ENCODE measurements at places on chromosomes 7 and 10.

DNA sequence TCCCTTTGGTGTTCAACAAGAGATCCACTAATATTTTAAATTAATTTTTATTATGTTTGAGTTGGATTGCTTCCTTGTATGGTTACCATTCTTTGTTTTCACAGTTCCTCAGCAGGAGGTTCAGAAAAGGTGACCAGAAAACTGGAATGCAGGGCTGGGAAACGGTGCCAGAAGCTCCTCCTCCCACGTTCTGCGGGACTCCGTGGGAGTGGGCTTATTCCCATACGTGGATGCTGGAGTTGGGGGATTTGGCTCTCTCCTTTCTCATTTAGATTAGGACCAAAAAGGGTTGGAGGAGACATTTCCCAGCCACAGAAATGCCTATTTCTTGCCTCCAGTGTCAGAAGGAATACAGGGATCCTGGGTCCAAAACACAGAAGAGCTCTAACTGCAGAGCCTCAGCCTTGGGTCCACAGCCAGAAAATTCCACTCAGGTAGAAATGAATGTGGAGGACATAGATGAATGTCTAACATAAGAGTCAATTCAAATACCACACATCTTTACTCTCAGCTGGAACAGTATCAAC lies 56.0 kb downstream of the SORBS1 start:
- DNase-seq = no peak

DNA sequence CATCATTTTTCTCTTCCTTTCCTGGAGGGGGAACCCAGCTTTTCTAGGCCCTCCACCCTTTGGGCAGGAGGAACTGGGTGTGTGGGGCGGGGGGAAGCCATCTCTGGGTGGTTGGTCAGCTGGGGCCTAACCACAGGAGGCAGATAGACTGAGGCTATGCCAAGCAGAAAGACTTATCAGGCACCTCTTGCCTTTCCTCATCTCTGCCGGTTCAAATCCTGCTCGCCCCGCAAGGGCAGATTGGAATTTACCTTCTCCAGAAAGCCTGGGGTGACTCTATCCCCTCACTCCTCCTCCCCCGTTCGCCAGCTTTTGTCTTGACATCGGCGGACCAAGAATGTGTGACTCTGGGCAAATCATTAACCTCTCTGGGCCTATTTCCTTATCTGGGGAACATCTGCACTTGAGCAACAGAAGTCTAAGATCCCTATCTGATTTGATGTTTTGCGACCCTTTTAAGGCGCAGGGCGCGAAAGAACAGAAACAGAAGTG lies 584 bp upstream of the GARS1 start:
- no peak for DNase-seq

DNA sequence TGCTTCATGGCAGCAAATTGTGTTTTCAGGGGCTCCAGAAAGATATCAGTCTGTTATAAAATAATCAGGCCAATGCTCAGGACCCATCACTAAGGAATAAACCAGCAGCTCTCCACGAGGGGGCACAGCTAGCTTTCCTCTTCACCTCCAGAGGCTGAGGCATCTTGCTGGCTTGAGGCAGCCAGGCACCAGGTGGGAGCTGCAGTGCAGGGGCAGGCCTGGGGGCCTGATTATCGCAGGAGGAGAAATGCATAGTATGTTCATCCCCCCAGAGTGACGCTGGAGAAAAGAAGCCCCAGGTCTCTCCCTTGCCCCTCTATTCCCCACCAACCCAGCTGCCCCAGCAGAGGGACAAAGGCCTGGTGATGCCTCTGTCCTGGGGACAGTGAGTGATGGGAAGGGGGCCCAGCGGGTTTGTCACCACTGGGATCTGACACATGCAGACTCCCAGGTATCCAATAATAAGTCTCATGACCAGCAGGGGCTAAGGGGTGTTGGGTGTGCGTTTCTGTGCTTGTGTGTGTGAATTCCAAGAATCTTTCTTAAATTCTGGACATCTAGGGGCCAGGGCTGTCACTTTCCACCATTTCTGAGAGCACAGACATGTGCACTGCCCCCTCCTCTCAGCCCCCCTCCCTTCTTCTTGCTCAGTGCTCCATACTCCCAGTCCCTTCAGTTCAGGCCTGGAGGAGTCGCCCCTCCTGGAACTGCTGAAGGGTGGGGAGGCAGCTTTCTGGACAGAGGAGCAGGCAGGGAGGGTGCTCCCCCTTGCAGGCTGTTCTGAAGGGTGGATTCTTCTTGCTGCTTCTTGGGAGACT lies 128.1 kb upstream of the FAM20C start:
- DNase-seq = peak; percentile 23

- DNase-seq = no peak
Observed at GRCh38 chr7:8236780-8237407, 25.1 kb downstream of the ICA1 start.

DNA sequence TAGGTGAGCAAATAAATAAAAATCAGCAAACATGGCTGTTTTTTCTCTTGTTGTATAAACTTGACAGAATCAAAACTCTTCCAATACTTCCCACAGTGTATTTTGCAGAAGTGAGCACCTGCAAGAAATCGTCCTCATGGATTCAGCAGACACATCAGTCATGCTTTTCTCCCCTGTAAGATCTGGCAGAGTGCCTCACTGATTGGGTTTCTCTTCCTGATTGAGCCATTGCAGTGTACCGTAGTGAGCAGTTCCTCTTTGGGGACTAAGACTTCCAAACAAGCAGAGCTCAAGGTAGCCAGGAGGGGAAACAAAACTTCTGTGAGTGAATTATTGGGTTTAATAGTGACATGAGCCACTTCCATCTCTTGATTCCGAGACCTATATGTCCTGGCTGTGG lies 2.2 kb upstream of the CCDC3 start:
- no peak for DNase-seq

- no peak for DNase-seq
Observed at GRCh38 chr10:109898666-109899355, 24.5 kb downstream of the XPNPEP1 start.

GRCh38 chr10:98536551-98536950 lies 89.8 kb upstream of the HPS1 start:
- no peak for DNase-seq

DNA sequence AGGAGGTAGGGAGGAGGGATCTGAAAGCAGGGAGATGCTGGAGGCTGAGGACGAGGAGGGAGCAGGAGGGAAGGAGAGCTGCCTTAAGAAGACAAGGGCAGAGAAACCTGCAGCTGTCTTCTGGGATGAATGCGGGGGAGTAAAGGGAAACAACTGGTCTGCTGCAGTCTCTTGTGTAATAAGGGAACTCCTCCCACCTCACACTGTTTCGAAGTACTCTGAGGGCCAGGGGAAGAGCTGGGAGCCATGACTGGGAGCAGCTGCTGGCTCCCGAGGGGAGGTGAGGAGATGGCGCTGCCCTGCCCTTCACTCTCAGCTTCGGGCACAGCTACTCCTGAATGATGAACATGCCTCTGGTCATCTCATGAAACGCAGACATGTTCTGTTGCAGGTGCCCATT lies 65.1 kb downstream of the CLEC2L start:
- no peak for DNase-seq

- no peak for DNase-seq
Observed at GRCh38 chr7:151383638-151384351, 26.0 kb downstream of the WDR86 start.

DNA sequence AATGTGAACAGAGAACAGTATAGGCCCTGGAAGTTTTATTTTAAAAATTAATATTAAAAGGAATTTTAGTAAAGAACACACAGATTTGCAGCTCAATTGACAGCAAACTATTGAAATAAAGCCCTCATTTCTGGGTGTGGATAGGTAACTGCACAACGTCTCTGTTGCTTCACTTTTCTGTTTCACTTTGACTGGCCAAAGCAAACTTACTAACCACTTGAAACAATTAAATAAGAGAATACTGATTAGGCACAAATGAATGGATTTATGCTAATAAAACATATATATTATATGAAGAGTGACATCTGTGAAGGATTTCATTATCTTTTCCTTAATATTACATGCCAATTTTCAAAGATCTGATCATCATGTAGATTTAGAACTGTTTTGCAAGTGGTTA lies 11.9 kb downstream of the ZNF804B start:
- DNase-seq = no peak

DNA sequence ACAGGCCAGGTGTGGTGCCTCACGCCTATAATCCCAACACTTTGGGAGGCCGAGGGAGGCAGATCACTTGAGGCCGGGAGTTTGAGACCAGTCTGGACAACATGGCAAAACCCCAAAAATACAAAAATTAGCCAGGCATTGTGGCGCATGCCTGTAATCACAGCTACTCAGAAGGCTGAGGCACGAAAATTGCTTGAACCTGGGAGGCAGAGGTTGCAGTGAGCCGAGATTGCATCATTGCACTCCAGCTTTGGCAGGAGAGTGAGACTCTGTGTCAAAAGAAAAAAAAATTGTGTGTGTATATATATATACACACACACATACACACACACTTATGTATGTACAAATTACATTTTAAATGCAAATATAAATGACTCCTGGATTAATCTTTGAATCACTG lies 76.8 kb upstream of the LRRN3 start:
- no peak for DNase-seq

DNA sequence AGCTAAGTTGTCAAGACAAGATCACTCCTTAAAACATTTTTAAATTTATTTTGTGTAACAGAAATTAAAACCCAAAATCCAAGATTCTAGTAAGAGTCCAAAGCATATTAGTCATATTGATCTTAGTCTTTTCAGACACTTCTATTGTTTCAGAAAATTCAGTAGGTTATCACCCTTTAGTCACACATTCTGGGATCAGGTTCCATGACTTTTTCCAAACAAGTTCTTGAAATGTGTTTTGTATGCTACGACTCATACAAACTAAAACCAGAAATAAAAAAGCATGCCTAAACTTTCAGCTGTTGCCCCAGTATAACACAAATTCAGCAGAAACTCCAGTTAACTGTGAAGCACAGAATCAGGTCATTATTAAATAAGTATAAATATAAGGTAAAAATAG lies 10.7 kb downstream of the SEMA3D start:
- DNase-seq = no peak

DNA sequence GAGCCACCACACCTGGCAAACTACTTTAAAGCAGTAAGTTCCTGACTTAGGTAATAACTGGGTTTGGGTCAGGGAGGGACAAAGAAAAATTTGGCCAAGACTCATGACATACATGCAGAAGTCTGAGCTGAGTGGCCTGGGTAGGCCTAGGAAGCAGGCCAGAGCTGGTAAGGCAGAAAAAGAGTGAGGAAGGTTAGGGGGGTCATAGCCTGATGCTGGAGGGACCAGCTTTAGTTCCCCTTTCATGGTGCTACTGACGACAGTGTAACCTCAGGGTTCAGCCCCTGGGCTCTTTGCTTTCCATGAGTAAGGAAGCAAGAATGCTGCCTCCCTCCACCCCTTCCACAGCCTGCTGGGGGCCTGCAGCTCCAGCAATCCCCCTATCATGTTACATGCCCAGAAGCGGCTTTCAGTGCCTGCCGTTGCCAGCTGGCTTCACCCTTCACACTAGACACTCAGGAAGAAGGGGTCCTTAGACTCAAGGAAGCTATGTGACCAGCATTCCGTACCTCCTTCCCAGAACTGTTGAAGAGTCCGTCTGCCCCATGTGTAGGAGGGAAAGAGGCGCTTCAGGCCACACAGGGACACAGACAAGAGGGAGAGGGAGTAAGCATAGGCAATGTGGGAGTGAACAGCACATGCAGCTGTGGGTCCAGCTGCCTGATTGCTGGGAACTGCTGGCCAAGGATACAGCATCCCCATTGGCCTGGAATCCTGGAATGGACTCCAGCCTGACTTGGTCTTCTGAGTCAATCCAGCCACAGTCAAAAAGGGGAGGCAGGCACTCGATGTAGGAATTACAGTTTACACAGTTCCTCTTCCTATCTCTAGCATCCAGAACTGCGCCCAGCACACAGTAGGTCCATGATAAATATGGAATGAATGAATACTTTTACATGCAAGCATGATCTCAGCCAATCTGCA lies 4.1 kb upstream of the PLAU start:
- DNase-seq = peak; percentile 89

- DNase-seq = no peak
Observed at GRCh38 chr7:29488203-29488970, 75.2 kb upstream of the PRR15 start.

GRCh38 chr7:22542669-22543068 lies 42.7 kb upstream of the STEAP1B start:
- no peak for DNase-seq

DNA sequence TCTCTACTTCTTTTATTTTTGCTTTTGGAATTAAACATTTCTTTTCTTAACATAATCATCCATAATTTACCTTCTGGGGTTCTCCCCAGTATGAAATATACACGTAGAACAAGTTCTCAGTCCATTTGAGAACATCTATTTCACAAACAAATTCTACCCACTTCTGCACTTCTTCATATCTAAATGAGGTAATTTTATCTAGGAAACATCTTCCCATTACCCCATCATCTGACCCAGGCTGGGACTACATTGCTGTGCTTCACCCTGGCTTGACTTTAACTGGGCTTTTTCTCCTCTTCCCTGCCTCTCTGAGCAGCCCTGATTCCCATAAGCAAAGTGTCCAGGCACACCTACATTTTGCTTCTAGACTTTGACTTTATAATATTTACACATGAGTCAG lies 43.3 kb upstream of the AMPH start:
- DNase-seq = no peak

GRCh38 chr7:101162551-101163278 lies 2.7 kb downstream of the VGF start:
- no peak for DNase-seq

DNA sequence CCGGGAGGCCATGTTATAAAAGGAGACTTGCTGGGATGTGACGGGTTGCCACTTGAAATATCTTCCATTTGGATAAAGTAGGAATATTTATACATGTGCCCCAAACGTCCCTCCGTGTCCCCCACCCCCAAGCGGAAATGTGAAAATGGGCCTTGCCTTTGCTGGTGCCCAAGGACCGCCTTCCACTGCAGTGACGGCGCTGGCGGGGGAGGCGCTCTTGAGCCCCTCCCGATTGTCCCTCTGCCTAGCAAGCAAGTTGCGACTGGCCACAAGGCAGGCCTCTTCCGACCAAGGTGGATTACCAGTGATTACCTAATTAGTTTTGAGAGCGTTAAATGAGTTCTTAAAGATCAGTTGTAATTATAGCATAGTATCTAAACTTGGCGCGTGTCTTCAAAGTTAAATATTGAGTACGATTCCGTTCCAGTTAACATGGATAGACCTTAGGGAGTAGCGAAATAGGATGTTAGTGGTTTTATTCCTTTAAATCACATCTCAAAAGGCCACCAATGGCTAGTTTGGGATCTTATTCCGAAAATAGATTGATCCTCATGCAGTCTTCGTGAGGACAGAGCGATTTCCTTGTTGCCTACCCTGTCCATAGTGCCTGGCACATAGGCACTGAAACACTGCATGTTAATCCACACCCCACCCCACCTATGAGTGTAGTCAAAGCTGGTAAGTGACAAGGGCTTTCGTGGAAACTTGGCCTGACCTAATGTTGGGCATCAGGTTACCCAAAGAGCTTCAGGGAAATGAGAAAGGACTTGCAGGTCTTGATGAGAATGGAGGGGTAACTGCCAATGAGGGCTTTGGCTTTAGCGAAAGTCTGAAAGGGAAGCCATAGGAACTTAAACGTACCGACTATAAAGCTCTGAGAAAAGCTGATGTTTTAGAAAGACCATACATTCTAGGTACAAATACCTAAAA lies 1.1 kb downstream of the PPIA start:
- DNase-seq = no peak

- no peak for DNase-seq
Observed at GRCh38 chr10:69078311-69078710, 9.6 kb upstream of the SRGN start.

GRCh38 chr10:60427709-60428386 lies 38.2 kb upstream of the ANK3 start:
- DNase-seq = no peak

- DNase-seq = no peak
Observed at GRCh38 chr10:87734987-87735827, 75.5 kb downstream of the PAPSS2 start.

Measured in fibroblast of skin of left biceps (primary cell).